ENCODE measurements at places on chromosomes 6 and 20.

GRCh38 chr20:39638731-39639130 is 676.6 kb downstream of the DHX35 start:
- DNase-seq, result no peak

DNA sequence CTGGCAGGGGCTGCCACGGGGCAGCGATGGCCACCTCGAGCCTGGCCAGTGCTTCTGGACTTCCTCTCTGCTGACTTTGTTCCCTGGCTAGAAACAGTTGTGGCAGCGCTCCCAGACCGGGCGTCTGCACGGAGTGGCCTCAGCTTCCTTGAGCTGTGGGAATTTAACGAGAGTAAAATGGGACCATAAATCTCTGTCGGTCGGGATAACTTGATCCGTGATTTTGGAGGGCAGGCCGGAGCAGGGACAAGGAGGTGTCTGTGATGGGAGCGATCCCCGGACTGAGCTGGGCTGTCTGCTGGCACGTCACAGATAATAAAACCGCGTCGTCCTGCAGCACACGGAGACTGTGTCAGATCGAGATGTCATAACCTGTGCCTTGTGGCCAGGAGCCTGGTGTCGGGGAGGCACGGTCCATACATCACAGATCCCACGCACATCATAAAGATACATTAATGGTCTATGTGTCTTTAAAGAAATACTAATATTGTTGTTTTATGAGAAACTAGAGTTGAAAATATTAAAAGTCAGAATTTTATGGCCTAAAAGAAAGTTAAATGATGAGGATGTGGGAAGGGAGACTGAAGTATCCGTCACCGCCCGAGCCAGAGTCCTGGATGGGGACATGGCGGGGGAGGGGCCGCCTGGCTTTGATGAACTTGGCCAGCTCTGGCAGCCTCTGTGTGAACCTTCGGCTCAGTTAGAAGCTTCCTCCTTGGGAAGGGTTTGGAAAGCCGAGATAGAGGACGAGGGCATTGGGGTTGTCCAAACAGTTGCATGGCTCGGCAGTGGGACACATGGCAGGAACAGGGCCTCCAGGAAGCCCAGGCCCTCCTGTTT is 6.5 kb upstream of the RBBP8NL start:
- DNase-seq, result no peak

GRCh38 chr20:4736875-4737274 is 15.2 kb downstream of the PRND start:
- DNase-seq, result no peak

GRCh38 chr6:143205585-143205984 is 144.9 kb downstream of the AIG1 start:
- DNase-seq, result no peak

DNA sequence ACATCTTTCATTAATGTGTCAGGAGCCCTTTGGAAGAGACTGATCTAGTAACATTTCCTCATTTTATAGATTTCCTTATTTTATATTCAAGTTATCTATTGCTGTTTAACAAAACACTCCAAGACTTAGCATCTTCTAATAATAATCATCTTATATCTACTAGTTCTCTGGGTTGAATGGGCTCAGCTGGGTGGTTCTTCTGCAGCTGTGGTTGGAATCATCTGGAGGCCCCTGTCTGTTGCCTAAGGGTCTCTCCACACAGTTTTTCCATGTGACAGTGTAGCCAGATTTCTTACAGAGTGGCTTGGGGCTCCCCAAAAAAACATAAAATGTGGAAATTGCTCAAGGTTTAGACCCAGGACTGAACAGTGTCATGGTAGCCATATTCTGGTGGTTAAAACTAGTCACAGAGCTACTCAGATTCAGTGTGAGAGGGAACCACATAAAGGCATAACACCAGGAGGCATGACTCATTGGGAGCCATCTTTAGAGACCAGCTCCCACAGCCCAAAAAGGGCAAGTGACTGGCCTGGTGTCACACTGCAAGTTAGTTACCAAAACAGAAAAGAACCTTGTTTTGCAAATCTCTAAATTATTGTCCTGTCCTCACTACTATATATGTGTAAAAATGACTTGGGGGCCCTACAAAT is 11.5 kb downstream of the SLC2A10 start:
- DNase-seq, result no peak

GRCh38 chr6:7198833-7199800 is 91.4 kb downstream of the RREB1 start:
- DNase-seq, result no peak

DNA sequence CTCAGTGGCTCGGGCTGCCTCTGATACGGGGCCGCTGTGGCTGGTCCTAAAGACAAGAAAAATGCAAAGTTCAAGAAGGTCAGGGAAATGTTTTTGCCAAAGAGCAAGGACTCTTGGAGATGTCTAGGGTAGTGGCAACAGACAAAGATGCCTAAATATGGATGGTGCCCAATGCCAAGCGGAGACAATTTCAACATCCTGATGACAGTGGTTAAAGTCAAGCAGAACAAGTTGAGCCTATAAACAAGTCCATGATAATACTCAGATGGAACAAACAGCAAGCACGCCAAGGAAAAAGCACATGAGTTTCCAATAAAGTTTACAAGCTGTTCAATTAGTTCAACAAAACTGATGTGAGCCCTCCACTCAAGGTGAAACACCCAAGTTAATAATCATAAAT is 51.1 kb downstream of the SLC22A1 start:
- no peak for DNase-seq

DNA sequence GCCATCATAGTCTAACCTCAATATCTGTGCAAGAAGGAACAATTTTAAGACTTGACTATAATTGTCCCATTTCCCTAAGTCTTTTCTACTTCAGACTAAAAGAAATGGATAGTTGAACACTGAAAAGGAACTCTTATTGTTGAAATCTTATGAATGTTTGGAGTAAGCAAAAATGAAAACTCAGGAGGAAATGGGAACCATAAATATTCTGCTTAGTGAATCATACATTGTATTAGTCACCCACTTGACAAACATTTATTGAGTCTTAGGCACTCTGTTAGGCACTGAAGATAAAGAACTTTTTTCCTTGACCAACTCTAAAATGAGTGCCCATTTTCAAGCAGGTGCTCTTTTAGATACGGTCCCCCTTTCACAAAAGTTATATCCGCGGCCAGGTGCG is 8.7 kb downstream of the CCDC170 start:
- no peak for DNase-seq

- no peak for DNase-seq
Measured at GRCh38 chr6:168103050-168103830, 24.2 kb upstream of the FRMD1 start.

- no peak for DNase-seq
Measured at GRCh38 chr20:2139250-2139649, 37.6 kb downstream of the STK35 start.

DNA sequence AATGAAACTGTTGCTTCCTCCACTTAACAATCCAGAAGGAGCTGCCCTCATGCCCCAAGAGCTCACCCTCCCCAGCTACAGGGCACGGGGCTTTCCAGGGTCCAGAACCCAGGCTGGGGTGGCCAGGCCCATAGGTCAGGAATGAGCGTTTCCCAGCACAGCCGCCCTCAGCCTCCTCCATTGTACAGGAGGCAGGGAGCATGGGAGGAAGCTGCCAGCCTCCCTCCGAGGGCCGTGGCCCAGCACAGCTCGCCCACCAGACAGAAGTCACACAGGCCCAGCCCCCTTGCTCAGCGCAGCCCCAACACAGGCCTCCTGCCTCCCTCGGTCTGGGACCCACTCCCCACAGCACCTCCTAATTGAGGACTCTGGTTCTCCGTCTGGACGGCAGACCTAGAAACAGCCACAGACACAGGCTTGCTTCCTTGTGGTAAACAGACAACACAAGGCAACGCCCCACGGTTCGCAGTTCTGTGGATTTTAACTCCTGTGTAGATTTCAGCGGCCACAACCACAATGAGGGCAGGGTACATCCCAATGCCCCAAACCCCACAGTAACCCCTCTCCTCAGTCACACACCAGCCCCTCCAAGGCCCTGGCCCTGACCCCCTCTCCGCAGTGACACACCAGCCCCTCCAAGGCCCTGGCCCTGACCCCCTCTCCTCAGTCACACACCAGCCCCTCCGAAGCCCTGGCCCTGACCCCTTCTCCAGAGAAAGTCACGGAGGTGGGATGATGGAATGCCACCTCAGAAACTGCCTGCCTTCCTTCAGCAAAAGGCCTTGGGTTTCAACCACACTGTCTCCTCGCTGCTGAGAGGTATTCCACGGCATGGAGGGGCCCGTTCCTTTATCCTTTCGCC is 173.5 kb downstream of the DLL1 start:
- no peak for DNase-seq

GRCh38 chr6:107763946-107764345 is 60.2 kb downstream of the SCML4 start:
- DNase-seq, result no peak

- no peak for DNase-seq
Measured at GRCh38 chr6:113493991-113494390, 363.2 kb upstream of the MARCKS start.

Measured in activated CD8-positive, alpha-beta memory T cell treated with anti-CD3 and anti-CD28 coated beads for 24 hours (primary cell).